Globus pallidus (tissue), 1 donor: ENCODE measurements at places on chromosomes 2 and 18.
A peak's percentile ranks its signal among the peaks of the same experiment; 100 is the strongest.

- DNase-seq = no peak
Measured at GRCh38 chr18:10951631-10952544, 197.5 kb downstream of the PIEZO2 start.

DNA sequence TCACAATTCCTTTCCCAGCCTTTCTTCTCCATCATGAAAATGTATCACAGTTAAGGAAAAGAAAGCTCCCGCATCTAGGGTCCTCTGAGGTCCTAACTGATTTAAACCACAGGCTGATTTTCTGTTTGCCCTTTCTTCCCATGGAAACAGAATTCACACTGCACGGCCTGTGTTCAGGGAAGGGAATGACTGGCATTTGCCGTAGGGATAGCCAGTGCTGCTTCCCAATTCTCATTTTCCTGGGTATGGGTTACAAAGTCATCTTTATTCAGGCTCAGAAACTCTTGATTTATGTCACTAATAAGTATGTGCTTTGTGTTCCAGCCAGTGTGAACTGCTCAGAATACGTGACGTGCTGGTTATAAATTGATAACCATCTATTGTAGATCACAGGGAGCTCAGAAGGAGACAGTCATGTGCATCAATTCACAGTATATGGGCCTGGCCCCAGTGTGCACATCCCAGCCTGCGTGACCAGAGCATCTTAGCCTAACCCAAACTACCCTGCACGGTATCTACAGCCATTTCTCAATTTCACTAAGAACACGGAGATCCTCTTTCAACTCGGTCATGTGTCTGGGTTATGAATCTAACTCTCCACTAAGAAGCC lies 163.3 kb downstream of the LRRC30 start:
- DNase-seq = no peak

DNA sequence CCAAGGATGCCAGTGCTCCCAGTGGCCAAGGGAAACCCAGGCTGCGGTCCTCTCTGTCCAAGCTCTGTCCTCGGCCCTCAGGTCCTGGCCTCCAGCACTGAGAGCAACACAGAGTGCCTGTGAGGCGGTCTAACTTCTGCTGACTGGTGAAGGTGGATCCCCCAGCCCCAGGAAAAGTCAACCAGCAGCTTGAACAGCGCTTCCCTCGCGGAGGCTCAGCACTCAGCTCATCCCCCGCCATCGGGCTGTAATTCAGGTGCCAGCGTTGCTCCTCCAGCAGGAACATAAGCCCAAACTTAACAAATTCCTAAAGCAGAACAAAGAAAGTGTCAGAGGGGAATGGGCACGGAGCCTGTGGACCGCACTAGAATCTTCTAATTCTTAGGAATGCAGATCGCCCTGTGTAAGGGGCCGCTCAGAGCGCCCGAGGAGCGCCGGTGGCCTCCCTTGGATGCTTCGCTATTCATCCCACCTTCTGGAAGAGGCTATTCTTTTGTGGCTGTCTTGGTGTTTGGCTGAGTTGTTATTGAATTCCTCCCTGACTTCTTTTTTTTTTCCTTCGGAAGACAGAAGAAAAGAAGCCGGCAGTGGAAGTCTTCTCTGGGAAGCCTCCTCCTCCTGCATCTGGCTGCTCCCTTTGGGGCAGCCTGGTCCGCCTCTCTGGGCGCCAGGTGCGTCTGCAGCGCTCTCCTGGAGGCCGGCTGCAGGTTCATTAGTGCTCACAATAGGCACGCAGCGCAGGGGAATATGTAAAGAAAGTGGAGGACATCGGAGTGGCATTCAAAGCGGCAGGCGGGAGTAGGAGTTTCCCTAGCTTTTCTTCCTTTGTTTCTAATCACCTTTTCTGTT lies 905.6 kb downstream of the TSN start:
- DNase-seq = no peak

GRCh38 chr2:191690327-191690726 lies 12.4 kb downstream of the NABP1 start:
- DNase-seq = no peak

DNA sequence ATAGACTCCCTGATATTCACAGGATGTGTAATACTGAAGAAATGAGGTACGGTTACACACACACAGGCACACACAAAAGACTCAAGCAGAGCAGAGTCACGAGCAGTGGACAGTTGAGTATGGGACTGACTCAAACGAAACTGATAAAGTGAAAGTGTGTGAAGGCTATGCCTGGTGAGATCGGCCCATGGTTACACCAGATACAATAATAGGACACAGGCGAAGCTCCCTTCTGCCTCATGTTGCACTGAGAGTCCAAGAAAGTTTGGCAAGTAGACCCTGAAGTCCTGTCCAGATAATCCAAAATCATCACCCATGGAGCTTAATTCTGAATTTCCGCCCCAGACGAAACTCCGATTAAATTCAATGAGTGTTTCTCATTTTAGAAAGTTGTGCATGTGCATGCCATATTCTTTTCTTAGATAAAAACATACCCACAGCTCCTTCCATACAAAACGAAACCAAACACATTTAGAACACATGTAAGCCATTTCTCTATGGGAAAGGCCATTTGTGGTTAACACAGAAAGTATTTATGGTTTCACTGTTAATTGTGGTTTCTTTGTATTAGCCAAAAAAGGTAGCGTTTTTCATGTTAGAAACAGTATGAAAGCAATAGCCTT lies 567.6 kb downstream of the PLCL1 start:
- no peak for DNase-seq

DNA sequence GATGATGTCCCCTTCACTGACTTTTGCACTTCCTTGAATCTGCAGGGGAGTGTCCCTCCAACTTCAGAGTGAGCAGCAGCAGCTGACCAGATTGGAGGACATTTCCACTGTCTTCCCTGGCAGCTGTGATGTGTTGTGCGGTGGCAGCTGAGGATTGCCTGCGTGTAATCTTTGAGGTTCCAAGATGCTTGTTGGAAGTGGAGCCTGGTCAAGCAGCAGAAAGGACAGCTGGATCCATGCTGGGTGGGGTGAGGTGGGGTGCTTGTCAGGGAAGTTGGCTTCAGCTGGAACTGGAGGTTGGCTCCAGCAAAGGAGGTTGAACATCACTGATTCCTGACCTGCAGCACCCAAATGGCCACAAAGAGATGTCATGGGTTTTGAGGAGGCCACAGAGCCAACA lies 64.8 kb downstream of the ST3GAL5 start:
- no peak for DNase-seq

GRCh38 chr2:2828774-2829368 lies 497.8 kb upstream of the MYT1L start:
- no peak for DNase-seq

- DNase-seq = no peak
Measured at GRCh38 chr2:176200971-176201370, 12.5 kb downstream of the HOXD1 start.

DNA sequence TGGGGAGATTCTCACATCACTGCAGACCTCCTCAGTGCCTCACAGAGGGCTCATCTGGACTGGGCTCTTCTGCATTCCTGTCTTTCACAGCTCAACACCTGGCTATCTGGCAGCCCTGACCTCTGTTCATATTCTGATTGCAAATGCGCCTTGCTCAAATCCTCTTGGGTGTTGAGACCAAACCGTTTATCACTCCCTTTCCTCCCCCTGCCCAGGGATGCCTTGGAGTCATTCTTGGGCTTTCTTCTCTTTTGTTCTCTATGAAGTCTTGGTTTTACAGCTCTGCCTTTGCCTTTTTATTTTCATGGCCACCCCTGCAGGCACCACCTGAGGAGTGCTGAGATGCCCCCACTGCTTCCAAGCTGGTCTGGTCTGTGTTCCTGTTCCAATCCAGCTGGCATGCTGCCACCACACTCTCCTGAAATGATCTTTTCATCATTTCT lies 26.3 kb downstream of the TUBB6 start:
- no peak for DNase-seq

- peak; percentile 46 for DNase-seq
Measured at GRCh38 chr18:43049021-43049420, 66.5 kb downstream of the RIT2 start.

- no peak for DNase-seq
Measured at GRCh38 chr2:78418021-78418420, 607.5 kb upstream of the REG3G start.

- no peak for DNase-seq
Measured at GRCh38 chr2:179050755-179051154, 818 bp upstream of the CCDC141 start.

DNA sequence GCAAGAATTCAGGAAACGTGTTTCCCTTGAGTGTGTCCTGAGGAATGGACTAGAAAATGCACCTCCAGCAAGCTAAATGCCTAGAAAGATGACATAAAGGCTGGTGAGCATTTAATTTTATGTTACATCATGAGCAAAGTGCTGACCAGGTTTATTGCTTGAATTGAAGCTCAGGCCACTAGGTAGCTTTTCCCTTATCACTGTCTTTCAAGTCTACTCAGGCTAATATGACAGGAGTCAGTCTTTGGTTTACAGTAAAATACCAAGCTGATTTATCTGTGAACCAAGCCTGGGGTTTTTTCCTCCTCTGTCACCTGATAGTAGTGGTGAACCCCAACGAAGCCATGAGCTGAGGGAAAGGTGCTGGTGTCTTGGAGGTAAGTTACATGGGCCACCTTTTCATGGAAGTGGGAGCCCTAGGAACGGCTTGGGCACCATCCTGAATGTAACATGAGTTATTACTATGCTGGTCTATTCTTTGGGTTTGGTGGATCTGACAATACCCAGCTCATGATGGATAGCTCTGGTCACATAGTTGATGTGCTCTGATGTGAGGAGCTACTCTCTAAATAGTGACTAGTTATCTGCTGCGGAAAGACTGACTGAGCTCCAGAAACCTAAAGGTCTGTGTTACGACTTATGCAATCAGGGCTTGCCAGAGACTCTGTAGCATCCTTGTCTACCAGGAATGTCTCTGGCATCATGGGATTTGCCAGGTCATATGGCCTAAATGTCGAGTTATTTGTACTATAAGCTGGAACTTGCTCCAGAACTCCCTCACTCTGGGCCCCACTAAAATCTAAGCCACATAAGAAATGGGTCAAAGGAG lies 39.8 kb downstream of the NUP35 start:
- DNase-seq = no peak

GRCh38 chr2:144812288-144812687 lies 292.4 kb upstream of the ZEB2 start:
- DNase-seq = no peak

- no peak for DNase-seq
Measured at GRCh38 chr2:9102861-9103662, 99.6 kb upstream of the MBOAT2 start.

- peak; percentile 51 for DNase-seq
Measured at GRCh38 chr18:59823596-59824195, 76.1 kb upstream of the PMAIP1 start.

GRCh38 chr18:48548011-48548771 lies 9.4 kb downstream of the CTIF start:
- no peak for DNase-seq

DNA sequence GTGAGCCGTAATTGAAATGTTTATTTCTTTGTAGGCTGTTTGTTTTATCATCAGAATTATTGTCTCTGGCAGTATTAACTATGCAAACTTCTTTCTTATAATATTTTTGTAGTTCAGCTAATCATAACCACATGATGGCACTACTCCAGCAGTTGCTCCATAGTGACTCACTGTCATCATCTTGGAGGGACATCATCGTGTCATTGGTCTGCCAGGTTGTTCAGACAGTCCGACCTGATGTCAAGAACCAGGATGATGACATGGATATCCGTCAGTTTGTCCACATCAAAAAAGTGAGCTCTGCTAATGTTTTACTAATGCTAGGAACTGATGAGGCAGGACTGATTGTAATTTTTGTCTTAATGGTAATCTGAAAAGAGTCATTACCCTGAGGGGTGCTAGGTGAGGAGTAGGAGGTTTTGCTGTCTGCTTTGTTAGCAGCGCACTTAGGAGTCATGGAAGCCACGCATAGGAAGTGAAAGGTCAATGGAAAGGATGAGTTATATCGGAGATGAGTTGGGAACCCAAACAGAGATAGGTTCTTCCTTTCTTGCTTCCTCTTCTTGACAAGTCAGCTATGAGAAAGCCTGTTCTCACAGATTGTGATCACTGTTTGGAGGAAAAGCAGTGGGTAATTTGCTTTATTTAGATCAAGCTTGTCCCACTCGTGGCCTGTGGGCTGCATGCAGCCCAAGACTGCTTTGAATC lies 49.2 kb downstream of the PIKFYVE start:
- no peak for DNase-seq

GRCh38 chr2:33077311-33077710 lies 130.6 kb downstream of the LTBP1 start:
- DNase-seq = no peak

DNA sequence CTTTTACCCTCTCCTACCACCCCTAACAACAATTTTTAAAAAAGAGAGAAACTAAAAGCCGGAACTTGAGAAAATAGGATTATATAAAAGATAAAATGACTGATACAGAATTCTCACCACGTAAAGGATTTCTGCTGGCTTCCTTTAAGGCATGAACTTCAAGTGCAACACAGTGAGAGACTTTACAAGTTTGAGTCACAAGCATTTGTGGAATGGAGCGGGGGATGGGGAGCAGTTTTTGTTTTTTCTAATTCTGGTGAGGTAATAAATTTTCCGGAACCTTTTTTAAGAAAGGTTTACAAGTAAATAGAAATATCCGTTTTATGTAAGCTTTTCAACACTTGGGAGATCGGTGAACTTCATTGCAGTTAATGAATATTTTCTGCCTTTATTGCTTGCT lies 1.8 kb upstream of the CDH2 start:
- peak; percentile 28 for DNase-seq

DNA sequence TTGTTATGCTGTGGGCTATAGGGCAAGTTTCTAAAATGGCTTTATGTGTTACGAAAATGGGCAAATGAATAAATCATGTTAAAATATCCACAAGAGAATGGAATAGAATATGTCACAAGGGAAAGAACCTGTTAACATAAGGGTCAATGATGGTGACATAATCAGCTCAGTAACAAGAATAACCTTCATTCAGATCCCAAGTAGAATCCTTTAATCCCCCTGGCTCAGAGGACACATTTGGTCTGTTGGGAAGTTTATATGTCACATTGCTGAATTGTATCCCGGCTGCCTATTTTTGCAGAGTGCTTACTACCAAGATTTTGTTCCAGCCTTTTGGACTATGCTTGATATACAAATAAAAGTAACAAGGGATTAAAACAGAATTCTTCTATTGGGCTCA lies 13.1 kb upstream of the LGALSL start:
- DNase-seq = no peak

- no peak for DNase-seq
Measured at GRCh38 chr2:160551259-160551658, 57.7 kb upstream of the RBMS1 start.

DNA sequence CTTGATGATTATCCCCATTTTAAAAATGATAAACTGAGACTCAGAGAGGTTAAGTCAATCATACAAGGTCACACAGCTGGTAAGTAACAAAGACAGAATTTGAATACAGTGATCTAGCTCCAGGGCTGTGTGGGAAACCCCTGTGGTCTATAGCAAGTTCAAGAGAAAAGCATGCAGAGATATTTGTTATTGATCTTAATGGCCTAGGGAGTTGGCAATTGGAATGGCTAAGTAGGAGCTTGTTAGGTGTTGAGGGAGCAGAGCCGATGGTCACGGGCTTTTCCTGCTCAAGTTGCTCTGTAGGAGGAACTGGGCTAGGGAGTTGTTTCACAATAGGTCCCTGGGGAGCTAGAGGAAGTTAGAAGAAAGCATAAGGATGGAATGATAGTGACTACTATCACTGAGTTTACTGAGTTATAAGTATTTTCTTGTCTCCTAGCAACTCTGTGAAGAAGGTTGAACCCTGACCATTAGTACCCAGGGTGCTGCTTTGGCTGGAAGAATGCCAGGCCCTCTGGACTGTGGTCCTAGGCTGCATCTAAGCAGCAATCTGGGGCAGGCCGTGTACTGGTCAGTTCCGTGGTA lies 30.0 kb downstream of the RNF125 start:
- peak; percentile 44 for DNase-seq

- DNase-seq = no peak
Measured at GRCh38 chr2:27705851-27706622, 42.3 kb downstream of the SLC4A1AP start.

GRCh38 chr18:49668574-49669275 lies 106.9 kb downstream of the LIPG start:
- DNase-seq = peak; percentile 29
